A172 (cell line): ENCODE measurements at places on chromosomes 2 and 18. TPM values are rescaled to one million over a fixed set of nuclear protein-coding genes. Genes with fewer than 3 reads are reported as not detected.

PRKD3 gene
- total RNA-seq: 59.8 and 63.5 TPM in 2 replicates

DNA sequence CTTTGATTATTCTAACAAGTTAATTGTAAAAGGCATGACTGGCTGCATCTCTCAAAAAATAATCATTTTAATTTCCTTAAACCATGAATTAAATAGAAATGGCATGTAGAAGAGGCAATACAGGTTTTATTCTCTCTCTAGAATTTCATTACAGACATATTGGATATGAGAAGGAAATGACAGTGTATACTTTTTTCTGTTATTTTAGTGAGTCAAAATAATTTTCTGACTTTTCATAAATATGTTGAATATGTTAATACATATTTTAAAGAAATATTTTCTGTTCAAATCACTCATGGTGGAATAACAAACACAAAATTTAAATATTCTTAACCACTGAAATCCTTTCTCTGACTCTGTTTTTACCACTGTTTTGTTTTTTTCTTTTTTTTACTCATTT is 510.4 kb downstream of the LRP1B start:
- DNase-seq: no peak

ZSCAN30 gene
- 19.5 and 20.2 TPM in 2 replicates for total RNA-seq

OSGEPL1 gene
- 18.9 and 20.1 TPM in 2 replicates for total RNA-seq

CPO gene
- not detected in 2 replicates for total RNA-seq

DNA sequence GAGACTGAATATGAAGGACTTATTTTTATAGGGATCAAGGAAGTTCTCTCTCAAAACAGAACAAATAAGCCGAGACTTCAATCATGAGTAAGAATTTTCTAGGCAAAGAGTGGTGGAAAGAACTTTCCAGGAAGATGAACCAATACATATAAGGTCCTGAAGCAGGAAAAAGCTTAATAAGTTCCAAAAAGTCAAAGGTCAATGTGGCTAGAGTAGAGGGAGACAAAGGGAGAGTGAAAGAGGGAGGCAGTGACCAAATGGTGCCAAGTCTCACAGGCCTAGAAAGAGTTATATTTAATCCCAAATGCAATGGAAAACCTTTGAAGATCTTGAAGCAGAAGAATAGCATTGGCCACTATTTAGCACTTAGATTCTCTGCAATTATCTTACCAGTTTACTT is 56.0 kb downstream of the PDE11A start:
- DNase-seq: no peak

RND3 gene
- total RNA-seq: 155 and 205 TPM in 2 replicates

- DNase-seq: no peak
Observed at GRCh38 chr2:190698895-190699294, 50.0 kb downstream of the NAB1 start.

- no peak for DNase-seq
Observed at GRCh38 chr2:62303788-62304187, 107.9 kb downstream of the B3GNT2 start.

ANKAR gene
- total RNA-seq: 4.7 and 14.5 TPM in 2 replicates

MLPH gene
- 12.9 and 17.7 TPM in 2 replicates for total RNA-seq

DNA sequence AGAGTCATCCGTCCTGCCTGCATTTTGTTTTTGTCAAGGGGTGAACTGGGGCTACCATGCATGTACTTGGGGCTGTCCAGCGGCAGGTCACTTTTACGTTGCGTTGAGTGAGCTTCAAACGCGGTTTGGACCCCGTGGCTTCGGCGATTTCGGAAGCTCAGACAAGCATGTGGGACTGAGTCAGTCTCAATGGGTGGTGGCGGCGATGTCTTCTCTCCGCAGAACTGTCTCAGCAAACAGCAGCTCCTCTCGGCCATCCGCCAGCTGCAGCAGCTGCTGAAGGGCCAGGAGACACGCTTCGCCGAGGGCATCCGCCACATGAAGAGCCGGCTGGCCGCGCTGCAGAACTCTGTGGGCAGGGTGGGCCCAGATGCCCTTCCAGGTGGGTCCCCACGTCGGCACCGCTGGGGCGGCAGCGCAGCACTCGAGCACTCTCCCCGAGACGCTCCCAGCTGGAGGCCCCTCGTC is 21.3 kb downstream of the FBLN7 start:
- no peak for DNase-seq

DNA sequence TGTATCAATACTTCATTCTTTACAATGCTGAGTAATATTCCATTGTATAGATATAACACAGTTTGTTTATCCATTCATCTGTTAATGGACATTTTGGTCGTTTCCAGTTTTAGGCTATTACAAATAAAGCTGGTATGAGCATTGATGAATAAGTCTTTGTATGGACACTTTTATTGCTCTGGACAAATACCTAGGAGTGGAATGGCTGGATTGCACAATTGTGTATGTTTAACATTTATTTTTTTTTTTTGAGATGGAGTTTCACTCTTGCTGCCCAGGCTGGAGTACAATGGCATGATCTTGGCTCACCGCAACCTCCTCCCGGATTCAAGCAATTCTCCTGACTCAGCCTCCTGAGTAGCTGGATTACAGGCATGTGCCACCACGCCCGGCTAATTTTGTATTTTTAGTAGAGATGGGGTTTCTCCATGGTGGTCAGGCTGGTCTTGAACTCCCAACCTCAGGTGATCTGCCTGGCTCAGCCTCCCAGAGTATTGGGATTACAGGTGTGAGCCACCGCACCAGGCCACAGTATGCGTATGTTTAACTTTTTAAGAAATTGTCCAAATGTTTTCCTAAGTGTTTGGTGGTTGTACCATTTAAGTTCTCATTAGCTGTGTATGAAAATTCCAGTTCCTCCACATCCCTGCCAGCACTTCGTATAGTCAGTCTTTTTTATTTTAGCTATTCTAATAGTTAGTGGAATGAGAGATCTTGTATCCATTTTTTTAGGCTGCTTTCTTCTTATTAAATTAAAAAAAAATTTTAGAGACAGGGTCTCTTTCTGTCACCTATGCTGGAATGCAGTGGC is 194.9 kb upstream of the HAAO start:
- no peak for DNase-seq

DNA sequence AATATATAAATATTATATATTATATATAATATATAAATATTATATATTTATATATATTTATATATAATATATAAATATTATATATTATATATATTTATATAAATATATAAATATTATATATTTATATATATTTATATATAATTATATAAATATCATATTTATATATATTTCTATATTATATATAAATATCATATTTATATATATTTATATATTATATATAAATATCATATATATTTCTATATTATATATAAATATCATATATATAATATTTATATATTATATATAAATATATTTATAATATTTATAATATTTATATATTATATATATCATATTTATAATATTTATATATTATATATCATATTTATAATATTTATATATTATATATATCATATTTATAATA is 321.4 kb downstream of the CDH2 start:
- no peak for DNase-seq

DNA sequence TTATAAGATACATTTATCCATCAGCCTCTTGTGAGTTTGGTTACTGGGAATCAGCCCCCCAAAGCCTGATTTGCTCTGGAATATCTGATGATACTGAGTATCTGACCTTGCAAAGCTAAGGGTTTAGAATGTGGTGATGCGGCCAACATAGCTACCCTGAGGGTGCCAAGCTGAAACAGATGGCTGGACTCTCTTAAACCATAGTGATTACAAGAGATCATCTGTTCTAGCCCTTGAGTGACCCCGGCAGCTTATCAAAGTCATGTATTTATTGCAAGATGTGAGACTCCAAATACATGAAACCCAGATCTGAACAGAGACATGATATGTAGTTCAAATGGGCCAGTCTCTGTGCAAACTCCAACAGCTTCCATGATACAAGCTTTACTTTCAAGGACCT is 78.2 kb upstream of the CABLES1 start:
- no peak for DNase-seq

REG3A gene
- not detected in 2 replicates for total RNA-seq

DNA sequence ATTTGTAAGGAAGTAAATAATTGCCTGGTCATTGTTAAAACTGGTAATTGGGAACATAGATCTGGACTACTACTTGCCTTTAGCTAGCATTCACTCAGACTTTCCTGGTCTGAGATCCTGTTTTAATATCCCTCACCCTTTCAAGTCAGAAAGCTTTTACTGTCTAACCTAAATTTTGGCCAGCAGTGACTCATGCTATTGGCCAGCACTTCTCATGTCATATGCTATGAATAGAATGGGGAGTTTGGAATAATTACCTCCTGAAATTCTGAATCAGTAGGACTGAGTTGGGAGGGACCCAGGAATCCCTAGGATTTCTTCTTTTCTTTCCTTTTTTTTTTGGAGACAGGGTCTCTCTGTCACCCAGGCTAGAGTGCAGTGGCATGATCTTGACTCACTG is 19.3 kb downstream of the STK36 start:
- DNase-seq: peak; percentile 47
